ENCODE measurements at places on chromosomes 13 and 19.

DNA sequence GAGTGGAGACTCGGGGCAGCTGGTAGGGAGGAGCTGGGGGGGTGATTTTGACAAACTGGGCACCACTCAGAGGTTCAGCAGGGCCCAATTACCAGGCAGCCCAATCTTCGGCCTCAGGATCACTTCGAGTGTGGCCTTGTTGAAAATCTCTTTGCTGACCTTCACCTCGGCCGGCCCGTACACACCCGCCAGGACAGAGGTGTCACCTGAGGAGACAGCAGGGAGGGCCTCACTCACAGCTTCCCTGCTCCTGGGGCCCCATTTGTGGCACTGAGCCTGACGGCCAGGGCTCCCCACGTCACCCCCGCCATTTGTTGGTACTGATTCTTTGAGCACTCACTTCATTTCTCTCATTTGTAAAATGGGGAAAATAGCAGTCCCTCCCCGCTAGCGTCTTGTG lies 4.4 kb downstream of the EXOSC5 start:
- no peak for DNase-seq

- no peak for DNase-seq
These were observed 1465.0 kb downstream of the EFNB2 start for GRCh38 chr13:105070452-105070851.

- DNase-seq: no peak
These were observed 134.9 kb downstream of the RAP2A start for GRCh38 chr13:97568850-97569249.

- DNase-seq: no peak
These were observed 934.6 kb downstream of the SLITRK1 start for GRCh38 chr13:82947683-82948082.

DNA sequence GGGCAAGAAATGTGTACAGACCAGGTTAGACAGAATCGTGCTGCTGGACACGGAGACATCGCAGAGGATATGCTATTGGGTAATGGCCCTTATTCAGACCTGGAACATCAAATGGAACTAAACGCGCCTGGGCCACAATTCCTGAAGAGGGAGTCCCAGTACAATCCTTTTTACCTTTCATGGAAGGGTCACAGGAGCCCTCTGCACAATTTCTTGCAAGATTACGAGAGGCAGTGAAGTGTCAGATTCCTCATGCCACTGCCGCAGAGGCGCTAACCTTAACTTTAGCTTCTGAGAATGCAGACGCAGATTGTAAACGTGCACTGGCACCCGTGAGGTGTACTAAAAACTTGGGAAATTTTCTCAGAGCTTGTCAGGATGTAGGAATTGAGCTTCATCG lies 18.1 kb downstream of the CLEC4M start:
- DNase-seq: no peak
